ENCODE measurements at places on chromosomes 7 and 10.

DNA sequence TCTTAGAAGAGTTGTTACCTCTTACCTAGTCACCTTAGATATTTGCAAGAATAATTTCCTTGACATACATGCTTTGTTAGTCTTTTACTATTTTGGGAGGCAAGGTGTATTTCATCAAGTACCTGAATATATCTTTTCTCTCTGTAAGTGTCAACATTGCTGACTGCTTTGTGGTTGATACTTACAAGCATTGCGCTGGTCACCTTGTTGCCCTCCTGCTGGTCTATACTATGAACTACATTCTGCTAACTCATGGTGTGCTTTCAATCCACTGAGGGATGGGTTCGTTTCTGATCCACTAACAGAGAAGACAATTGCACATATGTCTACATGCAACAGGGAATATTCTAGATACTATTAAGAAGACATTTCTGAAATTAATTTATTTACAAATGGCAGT lies 837.8 kb upstream of the COBL start:
- no peak for DNase-seq

GRCh38 chr10:32140403-32140802 lies 84.2 kb upstream of the KIF5B start:
- DNase-seq, result no peak

DNA sequence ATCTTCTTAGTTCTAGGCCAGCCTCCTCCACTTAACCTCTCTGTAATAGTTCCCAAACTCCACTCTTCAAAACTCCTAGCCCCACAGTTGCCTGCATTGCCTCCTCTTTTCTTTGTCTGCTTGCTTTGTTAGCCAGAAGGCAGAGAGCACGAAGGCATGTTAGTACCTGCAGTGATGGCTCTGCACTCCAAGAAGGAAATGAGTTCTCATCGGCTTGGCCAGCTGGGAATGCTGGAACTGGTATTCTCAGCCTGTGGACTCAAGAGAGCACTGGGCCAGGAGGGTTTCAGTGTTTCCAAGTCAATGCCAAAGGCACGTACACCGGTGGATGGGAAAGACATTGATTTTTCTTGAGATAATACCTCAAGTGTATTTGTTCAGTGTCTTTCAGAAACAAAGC lies 66.3 kb upstream of the HABP2 start:
- DNase-seq, result no peak

DNA sequence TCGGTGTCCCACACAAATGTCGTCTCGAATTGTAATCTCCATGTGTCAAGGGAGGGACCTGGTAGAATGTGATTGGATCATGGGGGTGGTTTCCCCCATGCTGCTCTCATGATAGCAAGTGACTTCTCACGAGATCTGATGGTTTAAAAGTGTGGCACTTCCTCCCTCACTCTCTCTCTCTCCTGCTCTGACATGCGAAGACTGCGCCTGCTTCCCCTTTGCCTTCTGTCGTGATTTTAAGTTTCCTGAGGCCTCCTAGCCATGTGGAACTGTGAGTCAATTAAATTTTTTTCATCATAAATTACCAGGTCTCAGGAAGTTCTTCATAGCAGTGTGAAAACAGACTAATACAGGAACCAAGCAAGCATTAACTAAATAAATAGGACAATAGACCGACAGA lies 229.1 kb downstream of the GFRA1 start:
- no peak for DNase-seq

GRCh38 chr7:35374858-35375257 lies 121.0 kb upstream of the TBX20 start:
- DNase-seq, result no peak

DNA sequence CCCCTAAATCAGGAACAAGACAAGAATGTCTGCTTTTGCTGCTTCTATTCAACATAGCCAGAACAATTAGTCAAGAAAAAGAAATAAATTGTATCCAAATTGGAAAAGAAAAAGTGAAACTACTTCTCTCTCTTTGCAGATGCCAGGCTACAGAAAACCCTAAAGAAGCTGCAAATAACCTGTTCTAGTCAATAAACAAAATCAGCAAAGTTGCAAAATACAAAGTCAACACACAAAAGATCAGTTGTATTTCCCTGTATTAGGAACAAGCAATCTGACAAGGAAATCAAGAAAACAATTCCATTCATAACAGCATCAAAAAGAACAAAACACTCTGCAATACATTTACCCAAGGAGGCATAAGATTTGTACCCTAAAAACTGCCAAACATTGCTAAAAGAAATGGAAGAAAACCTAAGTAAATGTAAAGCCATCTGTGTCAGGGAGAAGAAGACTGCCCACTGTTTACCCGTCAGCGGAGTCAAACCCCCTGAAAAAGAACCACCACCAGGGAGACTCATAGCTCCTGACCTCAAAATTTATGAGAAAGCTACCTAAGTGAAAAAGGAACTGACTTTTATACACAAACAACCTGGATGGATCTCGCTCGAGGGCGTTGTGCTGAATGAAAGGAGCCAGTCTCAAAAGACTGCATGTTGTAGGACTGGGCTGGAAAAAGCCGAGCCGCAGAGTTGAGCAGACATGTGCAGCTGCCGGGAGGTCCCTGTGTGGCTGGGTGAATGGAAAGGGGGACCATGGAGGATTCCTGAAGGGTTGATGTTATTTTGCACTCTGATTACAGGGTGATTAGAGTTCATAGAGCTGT lies 263.1 kb downstream of the MAD1L1 start:
- DNase-seq, result no peak

Measured in RWPE1 (cell line).